ENCODE measurements at places on chromosomes 6 and 20.

- no peak for DNase-seq
Observed at GRCh38 chr6:159894991-159895390, 4.2 kb downstream of the MAS1 start.

DNA sequence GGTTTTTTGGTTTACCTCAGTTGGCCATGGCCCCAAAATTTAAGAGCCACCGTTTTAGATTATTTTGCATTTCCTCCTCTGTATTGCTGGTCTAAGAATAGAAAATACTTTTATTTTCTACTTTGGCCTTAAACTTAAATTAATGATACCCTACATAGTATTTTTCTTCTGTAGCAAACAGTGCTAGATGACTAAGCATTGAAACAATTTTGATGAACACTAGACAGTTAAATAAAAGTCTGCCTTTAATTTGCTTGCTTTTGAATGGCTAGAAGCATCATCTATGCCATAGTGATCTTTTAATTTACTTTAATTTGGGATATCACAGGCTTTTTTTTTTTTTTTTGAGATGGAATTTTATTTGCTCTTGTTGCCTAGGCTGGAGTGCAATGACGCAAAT is 106.4 kb downstream of the CD109 start:
- no peak for DNase-seq

DNA sequence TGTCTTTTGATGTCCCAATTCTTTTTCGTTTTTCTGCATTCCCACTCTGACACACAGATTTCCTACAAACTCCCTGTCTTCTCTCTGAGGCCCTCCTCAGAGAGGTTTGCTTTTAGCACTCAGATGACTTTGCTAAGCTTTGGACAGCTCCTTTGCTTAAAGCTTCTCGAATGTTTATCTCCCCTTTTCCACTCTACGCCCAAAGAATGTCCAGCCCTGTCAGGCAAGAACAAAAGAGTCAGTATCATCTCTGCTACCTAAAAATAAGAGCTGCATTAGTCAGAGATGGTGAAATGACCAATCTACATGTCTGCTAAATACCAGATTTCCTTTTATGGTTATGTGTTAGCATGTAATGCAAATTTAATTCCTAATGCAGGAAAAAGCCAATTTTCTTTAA is 56.8 kb downstream of the PREP start:
- DNase-seq, result no peak

DNA sequence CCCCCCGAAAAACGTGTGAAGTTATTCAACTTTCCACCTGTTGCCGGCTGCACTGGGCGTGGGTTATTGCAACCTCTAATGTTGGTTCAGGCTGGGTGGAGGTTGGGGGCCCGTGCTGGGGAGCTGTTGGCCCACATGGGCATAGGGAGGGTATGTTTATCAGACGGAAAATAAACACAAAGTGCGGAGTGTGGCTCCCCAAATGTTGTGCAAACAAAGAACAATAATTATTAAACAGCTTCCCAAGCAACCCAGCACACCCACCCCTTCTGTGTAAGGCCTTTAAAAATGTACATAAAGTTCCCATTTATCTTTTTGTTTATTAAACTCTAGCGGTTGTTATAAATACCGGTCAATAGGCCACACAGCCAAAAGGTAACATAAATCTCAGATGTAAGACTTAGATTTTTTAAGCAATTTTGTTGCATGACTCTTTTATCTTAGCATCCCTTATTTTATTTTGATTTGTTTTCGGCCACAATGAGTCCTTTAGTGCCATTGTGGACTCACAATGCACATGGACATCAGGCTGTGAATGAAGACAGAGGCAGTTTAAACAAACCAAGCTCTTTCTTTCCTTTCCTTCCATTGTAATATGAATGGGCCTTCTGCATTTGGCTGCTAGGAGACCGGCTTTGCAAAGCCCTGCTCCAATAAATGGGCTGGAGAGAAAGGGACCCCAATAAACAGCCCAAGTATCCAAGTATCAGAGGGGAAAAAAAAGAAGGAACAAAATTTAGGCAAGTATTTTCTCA is 6.9 kb upstream of the DLL1 start:
- DNase-seq, result no peak

- DNase-seq, result no peak
Observed at GRCh38 chr6:129448965-129449364, 261.0 kb downstream of the ARHGAP18 start.

- DNase-seq, result no peak
Observed at GRCh38 chr6:158654960-158655489, 5.2 kb downstream of the SYTL3 start.

DNA sequence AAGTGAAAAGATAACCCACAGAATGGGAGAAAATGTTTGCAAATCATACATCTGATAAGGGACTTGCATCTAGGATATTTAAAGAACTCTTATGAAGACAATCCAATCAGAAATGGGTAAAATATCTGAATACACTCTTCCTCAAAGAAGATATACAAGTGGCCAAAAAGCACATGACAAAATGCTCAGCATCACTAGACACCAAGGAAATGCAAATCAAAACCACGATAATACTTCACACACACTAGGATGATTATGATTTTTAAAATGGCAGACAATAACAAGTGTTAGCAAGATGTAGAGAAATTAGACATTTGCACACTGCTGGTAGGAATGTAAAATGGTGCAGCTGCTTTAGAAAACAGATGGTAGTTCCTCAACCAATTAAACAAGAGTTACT is 34.8 kb upstream of the SIRT5 start:
- DNase-seq, result no peak

GRCh38 chr6:154197196-154197860 is 158.3 kb downstream of the OPRM1 start:
- no peak for DNase-seq

- no peak for DNase-seq
Observed at GRCh38 chr6:88548891-88549505, 382.9 kb upstream of the CNR1 start.

GRCh38 chr6:33288141-33288920 is 708 bp downstream of the WDR46 start:
- DNase-seq, result no peak

GRCh38 chr20:16292226-16292880 is 280.9 kb downstream of the KIF16B start:
- DNase-seq, result no peak

DNA sequence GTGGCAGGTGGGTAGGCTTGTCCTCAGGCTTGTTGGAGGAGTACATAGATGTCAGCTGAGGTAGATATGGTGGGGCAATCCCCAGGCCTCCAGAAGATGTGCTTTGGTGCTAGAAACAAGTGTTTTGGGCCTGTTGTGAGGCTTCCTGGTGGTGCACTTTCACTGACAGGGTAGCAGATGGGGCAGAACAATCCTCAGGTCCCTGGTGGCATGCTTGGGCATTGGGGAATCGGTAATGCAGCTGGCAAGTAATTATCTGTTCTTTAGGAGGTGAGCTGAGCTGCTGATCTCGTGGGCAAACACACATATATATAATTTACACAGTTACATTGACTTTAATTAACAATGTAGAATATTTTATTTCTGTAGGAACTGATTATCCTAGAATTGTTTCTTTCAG is 458.7 kb downstream of the BMP2 start:
- no peak for DNase-seq

DNA sequence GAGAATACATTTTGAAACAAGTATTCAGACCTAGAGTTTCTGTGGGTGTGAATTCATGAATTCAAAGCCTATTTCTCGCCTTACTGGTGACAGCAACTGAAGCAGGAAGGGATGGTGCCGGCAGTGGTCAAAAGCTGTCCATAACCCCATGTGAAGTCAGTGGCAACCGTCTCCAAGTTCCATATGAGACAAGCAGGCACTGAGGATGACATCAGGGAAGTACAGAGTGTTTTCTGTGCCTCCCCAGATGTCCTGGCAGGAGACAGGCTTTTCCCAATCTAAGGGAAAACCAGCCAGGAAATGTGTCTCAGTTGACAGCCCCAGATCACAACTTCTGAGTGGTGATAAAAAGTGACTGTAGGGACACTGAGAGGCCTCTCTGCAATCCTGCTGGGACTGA is 66.6 kb downstream of the HIVEP2 start:
- no peak for DNase-seq

DNA sequence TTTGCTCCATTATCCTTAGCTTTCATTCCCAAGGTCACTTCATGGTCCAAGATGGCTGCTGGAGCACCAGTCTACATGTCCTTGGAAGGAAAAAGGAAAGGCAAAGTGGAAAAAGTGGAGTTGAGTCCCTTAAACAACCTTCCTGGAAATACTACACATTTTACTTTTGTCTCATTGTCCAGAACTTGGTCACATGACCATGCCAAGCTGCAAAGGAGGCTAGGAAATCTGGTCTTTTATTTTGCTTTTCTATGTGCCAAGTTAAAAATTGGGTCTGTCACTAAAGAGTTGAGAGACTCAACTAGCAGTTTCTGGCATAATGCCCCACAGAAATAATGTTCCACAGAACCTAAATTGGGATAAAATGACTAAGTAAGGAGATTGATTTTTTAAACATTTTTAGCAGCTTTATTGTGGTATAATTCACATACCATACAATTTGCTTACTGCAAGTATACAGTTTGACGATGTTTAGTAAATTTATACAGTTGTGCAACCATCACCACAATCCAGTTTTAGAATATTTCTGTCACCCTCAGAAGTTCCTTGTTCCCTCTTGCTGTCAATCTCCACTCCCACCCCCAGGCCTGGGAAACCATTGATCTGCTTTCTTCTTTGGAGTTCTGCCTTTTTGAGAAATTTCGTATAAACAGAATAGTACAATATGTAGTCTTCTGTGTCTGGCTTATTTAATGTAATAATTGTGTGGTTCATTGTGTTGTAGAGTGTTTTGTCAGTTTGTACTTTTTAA is 5.6 kb upstream of the CHD6 start:
- DNase-seq, result no peak

GRCh38 chr6:54194067-54194466 is 82.8 kb downstream of the MLIP start:
- DNase-seq, result peak; percentile 31

- DNase-seq, result peak; percentile 27
Observed at GRCh38 chr6:83429857-83430610, 817 bp downstream of the ME1 start.

GRCh38 chr6:135383766-135384165 is 113.8 kb downstream of the AHI1 start:
- DNase-seq, result no peak

DNA sequence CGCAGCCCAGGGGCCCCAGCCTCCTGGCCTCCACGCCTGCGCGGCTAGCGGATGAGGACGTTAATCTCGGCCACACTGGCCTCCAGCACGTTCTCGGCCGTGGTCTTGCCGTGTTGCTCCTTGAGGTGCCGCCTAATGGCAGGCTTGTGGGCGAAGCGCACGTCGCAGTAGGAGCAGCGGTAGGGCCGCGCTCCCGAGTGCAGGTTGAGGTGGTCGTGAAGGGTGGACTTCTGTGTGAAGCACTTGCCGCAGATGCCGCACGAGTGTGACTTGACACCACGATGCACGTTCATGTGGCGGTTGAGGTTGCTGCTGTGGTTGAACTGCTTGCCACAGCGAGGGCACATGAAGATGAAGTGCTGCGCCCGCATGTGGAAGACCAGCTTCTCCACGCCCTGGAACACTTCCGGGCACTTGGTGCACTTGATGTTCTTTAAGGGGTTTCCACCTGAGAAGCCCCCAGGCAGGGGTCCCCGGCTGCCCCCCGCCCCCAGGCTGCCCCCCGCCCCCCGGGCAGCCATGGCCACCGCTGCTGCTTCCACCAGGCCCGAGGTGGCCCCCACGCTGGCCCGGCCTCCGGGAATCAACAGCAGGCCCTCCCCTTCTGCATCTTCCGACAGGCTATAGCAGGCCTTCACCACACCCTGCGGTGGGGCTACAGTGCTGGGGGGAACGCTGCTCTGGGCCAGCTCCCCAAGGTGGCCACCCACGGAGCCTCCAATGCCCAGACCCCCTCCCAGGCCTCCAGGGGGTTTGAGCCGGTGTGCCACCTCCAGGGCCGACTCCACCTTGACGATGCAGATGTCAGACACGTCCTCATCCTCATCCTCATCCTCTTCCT is 1.8 kb downstream of the ZBTB12 start:
- DNase-seq, result no peak

DNA sequence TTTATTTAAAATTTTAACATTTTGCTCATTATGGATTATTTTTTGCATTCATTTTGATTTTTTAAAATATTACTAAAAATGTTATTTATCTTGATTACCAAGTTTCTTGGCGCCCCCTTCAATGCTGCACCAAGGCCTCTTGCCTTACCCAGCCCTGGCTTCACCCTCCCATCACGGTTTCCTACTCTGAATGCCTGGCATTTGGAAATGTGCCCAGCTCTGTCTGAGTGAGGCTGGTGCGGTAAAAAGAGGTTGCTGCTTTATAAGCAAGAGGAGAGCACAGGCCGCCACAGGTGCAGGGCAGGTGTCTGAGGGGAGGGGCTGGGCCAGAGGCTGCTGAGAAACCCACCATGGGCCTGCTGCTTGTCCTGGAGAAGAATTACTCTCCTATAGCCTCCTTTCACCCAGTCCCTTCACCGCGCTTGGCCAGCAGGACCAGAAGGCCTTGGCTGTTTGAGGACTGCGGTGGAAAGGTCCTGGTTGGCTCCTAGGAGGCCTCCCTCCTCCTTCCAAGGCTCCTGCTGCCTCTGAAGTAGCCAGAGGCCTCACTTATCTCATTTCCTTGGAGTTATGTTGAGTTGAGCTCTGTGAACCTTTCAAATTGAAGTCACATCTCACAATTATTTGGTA is 62.6 kb downstream of the BANF2 start:
- peak; percentile 55 for DNase-seq

DNA sequence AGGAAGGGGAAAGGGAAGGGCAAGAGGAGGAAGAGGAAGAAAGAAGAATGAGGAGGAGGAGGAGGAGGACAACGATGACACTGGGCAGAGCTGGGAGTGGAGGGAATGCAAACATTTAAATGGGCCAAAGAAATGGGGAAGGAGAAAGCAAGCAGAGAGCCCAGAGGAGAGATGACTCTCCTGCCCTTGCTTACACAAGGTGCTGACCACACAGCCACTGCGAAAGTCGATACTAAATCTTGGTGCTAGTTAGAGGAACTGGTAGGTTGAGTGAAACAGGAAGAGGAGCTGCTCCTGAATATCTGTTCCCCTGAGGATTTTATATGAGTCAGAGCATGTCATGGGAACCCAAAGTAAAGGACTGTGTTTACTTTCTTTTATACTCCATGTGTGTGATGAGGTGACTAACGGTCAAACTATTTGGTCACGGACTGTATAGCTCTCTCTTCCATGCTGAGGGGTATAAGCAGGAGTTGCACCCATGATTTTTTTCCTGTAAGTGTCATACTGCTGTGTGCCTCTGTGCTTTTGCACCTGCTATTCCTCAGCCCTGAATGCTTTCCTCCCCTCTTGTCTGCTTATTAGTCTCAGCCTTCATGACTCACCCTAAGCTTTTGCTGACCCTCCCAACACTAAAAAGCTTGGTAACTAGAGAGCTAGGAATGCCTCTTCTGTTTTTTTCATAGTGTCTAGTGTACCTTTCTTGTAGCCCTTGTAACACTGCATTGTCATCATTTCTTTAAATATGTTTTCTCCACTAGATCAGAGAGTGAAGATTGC is 9.5 kb upstream of the PAQR8 start:
- DNase-seq, result peak; percentile 94

- no peak for DNase-seq
Observed at GRCh38 chr20:41469868-41470267, 103.2 kb upstream of the EMILIN3 start.

All from NCI-H510A treated with DMSO at 0.1 percent for 48 hours (cell line).